ENCODE measurements at places on chromosomes 7 and 10.

DNA sequence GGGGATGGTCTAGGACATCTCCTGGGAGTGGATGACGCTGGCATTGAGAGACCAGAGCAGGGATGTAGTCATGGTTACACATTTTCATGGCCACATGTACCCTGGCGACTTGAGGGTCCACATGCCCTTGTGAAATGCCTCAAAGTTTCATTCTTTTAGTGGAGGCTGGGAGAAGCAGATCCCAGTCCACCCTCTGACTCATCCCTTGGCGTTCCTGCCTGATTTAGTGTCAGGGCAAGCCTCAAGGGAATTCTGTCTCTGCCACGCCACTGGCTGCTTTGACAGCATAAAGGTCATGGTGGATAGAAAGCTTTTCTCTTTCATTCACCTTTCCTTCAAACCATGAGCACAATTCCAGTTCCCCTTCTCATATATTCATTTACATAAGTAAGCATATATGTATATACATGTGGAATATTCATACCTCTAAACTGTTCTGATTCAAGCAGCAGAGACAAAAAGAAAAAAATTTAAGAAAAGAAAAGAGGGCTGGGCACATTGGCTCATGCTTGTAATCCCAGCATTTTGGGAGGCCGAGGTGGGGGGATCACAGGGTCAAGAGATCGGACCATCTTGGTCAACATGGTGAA is 21.8 kb upstream of the KIF5B start:
- peak; percentile 73 for DNase-seq

- no peak for DNase-seq
Measured at GRCh38 chr10:11443468-11444154, 167.8 kb downstream of the USP6NL start.

- DNase-seq, result no peak
Measured at GRCh38 chr10:90051053-90051452, 349.7 kb downstream of the KIF20B start.

DNA sequence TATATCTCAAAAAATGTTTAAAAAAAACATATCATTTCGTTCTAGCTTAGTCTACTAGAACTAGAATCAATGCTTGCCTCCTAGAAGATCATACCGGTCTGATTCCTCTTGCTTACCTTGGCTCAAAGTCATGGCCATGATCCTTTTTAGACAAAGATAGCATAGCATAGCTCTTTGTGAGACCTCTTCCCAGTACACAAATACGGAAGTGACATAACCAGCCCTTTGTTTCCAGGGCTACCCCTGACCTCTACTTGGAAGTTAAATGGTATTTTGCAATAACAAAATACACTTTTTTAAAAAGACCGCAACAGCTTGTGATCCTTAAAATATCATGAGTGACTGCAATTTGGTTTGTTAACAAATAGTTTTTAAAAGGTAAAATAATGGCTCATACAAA is 130.7 kb upstream of the NOBOX start:
- no peak for DNase-seq

- no peak for DNase-seq
Measured at GRCh38 chr10:27088119-27089044, 11.9 kb downstream of the ANKRD26 start.

- no peak for DNase-seq
Measured at GRCh38 chr7:35723011-35723410, 28.1 kb upstream of the HERPUD2 start.

DNA sequence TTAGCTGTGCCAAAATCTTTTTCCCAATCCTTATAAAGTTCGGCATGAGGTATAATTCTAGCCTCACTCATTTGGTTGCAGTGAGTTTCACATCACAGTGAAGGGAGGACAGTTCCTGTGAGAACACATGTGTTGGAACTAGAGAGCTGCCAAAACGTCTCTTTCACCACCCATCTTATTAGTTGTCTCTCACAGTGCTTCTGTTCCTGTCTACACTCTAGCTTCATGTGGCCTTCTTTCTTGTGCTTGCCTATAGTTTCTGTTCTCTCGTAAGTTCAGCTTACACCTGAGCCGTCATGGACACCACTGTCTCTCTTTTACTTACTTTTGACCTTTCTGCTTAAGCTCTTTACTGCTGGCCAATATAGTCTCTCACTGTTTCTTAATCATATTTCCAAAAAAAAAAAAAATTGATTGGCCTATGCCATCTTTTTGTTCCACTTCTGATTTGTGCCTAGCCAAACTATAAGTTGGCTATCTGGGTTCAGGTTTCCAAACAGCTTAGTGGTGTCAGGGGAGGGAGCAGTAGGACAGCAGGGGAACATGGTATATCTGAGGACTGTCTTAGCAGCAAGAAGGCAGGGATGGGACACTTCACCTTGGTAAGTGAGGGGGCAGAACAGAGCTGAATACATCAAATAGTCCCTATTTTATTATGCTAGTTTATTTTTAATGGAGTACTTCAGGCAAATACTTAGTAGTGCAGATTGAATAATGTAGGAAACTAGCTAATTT is 38.0 kb downstream of the ZNRF2 start:
- no peak for DNase-seq

- DNase-seq, result no peak
Measured at GRCh38 chr10:12777840-12778585, 223.5 kb downstream of the CCDC3 start.

- no peak for DNase-seq
Measured at GRCh38 chr7:41881331-41882130, 178.6 kb upstream of the INHBA start.

DNA sequence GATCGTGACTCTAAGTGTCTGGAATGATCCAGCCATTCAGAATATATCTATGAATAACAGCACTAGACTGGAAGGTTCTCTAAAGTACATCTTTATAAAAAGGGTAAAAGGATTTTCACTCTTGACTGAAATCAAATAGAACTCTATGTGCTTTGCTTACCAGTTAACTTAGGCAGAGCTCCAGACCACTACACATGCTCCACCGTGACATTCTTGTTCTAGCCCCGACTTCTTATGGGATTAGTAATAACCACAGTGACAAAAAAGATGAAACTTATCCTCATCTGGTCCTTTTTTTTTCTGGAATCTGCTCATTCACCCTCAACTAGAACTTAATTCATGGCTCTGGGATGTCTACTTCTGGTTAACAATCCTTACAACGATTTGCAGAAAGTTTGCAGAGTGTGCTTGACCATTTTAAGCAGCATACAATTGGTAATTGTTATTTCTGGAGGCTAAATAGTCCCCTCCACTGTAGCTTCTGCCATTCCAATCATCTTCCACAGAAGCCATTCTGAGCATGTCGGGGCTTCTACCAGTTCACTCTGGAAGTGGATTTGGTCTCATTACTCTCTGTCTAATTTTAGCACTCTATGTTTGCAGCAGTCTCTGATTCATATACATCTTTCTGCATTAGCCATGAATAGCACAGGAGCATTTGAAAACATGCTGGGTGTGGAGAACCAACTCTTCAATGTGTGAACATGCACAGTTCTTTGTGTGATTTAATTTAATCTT is 163.7 kb upstream of the CDC14C start:
- no peak for DNase-seq

GRCh38 chr7:1662767-1663166 is 7.3 kb upstream of the ELFN1 start:
- DNase-seq, result no peak

GRCh38 chr7:73899731-73900142 is 38.8 kb downstream of the TMEM270 start:
- no peak for DNase-seq

- peak; percentile 8 for DNase-seq
Measured at GRCh38 chr7:18638594-18639452, 143.3 kb downstream of the HDAC9 start.

DNA sequence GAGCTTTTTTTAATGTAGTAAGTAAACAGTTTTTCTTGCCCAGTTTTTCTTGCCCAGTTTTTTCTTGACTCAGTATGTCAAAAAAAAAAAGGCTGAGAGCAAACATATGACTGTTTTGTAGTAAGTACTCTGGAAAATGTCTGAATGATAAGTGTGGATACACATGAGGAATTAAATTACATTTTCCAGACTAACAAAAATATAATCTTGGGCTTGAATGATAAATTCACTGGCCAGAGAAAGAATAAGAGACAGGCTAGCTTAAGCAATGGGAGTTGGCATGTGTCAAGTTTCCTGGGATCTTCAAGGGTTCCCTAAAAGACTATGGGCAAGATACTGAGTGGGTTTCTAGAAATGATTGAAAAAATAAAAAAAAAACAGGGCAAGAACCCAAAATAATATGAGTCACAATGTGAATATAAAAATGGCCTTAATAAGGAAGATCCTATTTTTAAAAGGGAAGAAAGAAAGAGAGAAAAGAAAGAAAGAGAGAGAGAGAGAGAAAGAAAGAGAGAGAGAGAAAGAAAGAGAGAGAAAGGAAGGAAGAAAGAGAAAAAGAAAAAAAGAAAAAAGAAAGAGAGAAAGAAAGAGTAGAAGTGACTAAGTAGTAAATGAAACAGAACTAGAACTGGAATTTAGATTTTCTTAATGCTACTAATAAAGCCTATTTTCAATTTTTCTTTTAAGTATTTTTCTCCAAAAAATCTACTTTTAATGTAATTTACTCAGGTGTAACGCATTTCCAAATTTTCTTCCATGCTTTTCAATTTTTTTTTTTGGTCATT is 60.2 kb downstream of the TFPI2 start:
- no peak for DNase-seq

- no peak for DNase-seq
Measured at GRCh38 chr10:49698679-49699078, 19.2 kb downstream of the C10orf53 start.

- DNase-seq, result no peak
Measured at GRCh38 chr10:96390460-96390864, 31.7 kb upstream of the OPALIN start.

DNA sequence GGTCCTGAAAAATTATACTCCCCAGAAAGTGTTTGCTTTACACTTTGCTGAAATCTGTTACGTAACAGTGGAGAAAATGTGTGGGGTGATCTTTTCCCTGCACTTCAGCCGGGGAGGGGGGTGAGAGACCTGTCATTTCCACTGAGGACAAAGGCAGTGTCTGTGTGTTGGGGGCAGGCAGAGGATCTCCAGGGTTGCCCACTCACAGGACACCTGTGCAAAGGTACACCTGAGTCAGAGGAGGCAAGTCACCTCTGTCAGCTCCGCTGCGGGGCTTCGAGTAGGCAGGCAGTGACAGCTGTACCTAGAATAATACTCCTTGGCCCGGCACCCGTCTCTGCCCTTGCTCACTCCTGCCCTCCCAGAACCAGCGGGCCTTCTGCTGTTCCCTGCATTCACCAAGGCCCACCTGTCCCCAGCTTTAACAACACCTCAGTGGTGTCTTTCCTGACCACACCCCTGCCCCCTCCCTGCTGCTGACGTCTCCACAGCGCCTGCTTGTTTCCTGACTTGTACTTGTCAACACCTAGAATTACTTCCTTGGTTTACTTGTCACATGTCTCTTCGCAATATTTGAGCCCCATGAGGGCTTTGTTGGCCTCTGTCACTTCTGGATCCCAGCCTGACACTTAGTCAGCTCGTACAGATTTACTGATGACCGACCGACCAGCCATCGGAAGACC is 159.2 kb downstream of the NEURL1 start:
- DNase-seq, result no peak

- DNase-seq, result no peak
Measured at GRCh38 chr7:71443191-71443530, 311.2 kb downstream of the GALNT17 start.
